ENCODE measurements at places on chromosomes 1 and 21.
A peak's percentile ranks its signal among the peaks of the same experiment; 100 is the strongest.

DNA sequence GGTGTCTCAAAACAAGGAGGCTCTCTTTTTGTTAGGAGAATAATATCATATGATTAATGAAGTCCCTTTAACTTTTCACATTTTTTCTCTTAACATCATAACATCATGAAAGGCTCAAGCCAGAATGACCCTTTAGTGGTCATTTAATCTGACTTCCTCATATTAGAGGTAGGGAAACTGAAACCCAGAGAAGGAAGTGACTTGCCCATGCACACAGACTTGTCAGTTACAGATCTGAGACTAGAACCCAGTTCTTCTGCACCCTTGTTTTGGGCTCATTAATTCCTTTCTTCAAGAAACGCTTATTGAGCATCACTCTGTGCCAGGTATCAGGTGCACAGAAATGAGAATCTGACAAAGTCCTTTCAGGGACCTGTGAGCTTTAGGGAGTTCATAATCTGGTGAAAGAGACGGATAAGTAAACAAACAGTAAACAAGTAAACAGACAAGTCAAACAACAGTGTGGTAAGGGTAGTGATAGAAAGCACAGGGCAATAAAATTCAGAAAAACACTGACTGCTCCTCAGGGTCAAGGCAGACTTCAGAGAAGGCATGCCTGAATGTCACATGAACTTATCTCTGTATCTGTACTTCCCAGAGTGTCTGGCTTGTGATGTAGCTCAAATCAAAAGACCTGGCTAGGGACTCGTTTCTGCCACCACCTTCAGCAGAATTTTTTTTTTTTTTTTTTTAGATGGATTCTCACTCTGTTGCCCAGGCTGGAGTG is 38.3 kb upstream of the OSBPL9 start:
- no peak for DNase-seq

- peak; percentile 64 for DNase-seq
Measured at GRCh38 chr1:24199291-24199900, 12.3 kb upstream of the IFNLR1 start.

DNA sequence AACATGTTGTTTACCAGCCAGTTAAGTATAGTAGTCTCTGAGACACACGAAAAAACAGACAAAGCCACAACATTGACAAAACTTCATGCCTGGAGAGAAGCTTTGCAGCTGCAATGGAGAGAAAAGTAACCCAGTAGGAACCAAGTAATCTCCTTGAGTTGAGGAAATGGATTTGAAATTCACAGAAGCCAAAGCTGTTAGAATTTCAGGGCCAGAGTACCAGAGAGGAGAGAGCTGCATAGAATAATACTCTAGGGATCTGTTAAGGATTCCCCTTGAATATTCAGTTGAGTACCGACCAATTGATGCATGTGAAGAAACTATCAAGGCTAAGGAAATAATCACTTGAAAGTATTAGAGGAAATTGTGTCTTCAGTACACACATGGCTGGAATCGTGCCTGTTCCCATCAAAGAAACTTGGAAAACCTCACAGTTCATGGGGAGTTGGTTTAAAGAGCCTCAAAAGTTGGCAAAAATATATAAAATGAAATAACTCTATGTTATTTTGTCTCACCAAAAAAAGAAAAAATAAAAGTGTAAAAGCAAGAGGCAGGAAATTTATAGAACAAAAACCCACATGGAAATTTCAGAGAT is 324.0 kb upstream of the NEGR1 start:
- no peak for DNase-seq

DNA sequence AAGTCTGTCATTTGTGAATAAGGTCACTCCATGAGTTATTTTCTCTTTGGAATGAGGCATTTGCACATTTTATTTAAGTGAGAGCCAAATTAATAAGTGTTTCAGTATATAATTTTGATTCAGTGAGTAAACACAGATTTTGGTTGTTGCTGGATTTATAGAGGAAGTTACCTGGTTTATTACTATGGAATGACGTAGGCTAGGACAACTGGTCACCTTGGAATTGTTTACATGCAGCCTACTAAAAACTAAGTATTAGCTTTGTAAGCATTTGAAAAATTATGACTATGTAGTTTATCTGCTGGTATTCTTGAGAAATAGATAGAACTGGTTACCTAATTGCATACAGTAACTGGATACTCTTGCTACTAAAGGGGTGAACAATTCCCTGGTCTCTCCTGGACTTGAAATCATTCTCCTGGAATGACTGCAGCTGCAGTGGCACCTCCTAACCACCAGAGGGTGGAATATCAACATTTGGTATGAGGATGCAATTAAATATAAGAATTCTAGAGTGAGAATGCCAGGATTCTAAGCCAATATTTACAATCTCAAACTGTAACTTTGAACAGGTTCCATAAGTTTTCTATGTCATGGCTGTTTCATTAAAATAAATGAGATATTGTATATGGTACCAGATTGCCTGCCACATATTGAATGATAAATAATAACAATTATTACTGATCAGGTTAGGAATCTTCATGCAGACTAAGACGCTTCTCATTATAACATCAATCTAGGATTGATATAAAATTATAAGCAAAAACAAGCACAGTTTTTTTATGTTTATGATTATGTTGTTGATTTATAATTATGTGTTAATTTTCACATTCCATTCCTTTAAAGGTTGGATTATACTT is 3.5 kb upstream of the KRTAP27-1 start:
- DNase-seq, result no peak

GRCh38 chr1:81114191-81114590 is 686.5 kb upstream of the ADGRL2 start:
- DNase-seq, result no peak

DNA sequence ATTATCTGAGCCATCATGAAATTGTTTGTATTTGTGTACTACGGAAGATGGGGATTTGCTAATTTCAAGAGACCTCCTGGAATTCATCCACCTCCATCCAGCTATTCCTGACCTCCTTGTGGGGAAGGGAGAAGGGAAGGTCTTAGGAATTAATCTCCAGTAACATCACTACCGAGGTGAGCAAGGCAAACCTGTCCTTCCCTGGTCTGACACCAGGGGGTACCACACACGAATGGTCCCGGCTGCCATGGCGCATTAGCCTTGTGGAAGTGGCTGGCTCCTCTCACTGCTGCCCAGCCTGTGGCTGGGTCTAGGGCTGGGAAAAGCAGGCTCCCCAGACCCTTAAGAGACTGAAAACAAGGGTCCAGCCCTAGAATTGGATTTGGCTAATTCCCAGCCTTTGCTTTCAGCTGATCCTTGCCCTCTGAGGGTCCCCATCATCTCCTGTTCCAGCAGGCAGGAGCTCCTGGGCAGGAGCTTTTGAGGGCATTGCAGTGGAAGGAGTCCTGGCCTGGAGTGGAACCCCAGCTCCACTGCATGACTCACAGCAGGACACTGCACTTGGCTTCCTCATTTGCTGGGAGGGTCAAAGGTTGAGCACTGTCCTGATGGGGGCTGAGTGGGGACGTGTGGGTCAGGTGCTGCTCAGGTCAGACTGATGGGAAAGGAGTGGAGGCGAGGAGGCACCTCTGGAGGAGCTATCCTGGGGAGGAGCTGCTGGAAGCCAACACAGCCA is 34.8 kb downstream of the RIMS3 start:
- no peak for DNase-seq

- no peak for DNase-seq
Measured at GRCh38 chr21:45335761-45336534, 48.3 kb upstream of the POFUT2 start.

DNA sequence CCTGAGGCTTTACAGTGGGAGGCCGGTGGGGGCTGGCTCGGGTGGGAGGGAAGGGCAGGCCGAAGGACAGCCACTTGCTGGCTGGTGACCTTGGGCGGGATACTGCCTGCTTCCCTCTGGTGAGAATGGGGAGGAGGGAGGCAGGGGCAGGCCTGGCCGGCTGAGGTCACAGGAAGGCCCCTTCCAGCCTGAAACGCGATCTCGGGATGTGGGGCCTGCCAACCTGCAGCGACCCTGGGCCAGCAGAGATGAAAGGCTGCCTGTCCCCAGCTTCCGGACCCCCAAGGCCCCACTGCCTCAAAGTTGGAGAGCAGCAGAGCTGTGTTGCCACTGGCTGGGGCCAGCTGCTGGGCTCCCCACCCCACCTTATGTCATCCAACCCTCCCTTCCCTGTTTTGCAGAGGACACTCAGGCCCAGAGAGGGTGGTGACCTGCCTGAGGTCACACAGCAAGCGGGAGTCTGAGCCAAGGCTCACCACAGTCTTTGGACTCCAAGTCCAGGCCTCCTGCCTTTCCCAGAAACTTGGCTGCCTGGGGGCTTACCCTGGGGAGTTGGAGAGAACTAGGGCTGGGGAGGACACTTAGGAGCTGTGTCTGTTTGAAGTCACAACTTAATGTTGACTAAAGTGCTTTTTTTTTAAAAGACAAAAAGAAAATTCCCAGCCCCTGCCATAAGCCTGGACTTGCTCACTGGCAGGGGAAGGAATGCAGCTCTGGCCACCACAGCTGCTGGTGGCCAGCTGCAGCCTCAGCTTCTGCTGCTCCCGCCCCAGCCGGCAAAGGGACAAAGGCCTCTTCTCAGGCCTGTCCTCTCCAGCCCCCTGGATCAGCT is 14.8 kb upstream of the WASF2 start:
- DNase-seq, result no peak

DNA sequence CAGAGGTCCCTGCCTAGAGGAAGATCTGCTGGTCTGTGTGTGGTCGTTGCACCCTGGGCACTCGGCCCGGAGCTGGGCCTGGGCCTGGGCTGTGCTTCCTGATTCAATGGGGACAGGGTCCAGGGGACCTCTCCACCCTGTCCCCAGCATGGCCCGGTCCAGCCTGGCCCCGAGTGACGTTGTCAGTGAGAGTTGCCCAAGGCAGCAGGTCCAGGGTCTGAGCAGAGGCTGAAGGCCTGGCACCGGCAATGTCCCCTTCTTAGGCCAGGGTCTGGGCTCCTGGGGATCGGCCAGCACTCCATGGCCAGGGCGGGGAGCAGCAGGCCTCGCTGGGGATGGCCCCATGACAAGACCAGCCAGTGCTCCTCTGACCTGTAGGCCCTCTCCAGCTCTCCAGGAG is 15.6 kb upstream of the PEX10 start:
- DNase-seq, result no peak

DNA sequence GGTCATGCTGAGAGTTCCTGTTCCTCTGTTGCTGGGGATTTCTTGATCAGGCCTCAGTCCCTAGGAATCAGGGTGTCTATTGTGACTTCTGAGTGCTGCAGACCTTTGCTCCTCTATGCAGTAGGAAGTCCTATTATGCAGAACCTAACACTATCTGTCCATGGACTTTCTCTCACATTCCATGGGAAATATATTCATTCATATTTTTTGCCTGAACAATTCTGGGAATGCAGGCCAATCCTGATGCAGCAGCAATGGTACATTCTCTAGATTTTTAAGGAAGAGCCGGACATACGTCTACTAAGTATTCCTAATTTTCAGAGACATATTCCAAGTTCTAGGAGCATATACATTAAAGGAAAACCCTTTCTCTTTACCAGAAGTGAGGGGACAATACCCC is 61.1 kb upstream of the C1orf87 start:
- no peak for DNase-seq

DNA sequence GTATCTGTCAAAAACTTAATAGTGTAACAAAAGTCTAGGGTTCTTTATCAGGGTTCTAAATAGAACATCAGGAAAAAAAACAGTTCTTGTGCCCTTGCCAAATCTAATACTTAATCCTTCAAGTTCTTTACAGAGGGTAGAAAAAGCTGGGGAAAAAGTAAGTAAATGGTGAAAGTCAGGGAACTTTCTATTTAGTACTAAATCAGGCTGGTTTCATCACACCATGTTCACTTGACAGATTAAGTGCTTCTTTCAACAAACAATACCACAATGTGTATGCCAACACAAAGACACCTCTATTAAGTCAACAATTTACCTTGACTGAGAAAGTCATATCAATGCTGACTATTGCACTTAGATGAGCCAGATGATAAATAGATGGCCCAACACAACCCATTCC is 9.7 kb downstream of the DBT start:
- no peak for DNase-seq

GRCh38 chr21:43767984-43768867 is 7.9 kb downstream of the CSTB start:
- DNase-seq, result no peak

- DNase-seq, result no peak
Measured at GRCh38 chr1:27689423-27690173, 17.6 kb upstream of the IFI6 start.

DNA sequence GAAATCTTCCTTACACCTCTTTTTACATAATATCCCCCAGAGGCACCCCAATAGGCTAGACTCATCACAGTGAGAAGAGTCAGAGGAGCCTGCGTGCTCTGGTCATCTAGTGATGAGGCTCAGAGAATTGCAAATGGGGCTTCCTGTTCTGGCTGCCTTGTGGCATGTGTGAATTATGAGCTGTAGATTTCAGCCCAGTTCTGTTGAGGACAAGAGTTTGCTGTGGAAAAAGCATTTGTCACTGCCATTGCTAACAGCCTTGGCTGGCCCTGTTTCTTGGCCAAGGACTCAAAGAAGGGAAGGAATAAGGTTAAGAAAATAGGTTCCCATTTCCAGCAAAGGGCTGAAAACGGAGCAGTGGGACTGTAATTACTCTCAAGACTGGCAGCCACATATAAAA is 30.7 kb downstream of the MRAP start:
- DNase-seq, result no peak

DNA sequence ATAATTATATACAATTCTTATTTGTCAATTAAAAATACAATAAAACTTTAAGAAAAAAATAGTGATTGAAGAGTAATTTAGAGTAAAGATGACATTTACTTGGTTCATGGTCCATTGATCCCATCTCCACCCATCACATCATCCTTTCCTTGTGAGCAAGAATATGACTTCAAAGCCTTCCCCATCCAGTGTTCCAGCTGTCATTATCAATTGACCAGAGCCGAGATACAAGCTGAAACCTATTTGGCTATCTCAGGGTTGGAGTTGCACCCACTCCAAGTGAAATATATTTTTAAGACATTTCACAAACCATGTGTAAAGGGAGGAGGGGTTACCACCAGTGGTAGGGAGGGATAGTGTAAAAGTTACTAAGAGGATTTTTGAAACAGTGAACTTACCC is 428.9 kb upstream of the C1orf87 start:
- DNase-seq, result no peak

DNA sequence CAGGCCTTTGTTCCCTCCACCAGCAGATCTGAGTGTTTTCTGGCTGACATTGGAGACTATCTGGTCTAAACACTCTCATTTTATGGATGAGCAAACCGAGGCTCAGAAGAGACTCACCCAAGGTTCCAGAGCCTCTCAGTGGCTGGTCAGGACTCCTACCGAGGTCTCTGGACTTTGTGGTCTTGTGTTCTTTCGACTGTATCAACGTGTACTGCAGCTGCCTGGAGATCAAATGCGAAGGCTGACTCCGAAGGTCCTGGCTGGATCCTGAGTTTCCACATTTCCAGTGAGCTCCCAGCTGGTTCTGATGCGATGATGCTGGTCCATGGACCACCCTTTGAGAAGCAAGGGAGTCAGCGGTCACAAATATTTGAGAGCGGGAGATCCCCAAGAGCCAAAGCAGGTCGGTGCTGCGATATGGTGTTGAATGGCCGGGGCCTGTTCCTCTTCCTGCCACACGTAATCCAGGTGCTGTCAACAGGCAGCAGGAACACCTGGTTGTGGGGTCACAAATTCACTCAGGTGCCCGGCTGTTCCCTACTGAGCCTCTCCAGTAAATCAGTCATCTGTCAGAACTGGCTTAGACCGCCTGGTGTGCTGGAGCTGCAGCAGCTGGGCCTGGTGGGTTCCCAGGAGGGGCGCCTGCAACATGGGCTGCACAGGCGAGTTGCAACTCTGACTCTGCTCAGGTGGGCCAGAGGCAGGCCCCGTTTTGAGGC is 94.8 kb upstream of the USP24 start:
- no peak for DNase-seq

- DNase-seq, result no peak
Measured at GRCh38 chr1:110671361-110671760, 3.4 kb downstream of the KCNA3 start.

Measured in activated gamma-delta T cell treated with anti-CD3 and anti-CD28 coated beads, Interleukin-2, amount 50 U/mL, for 16 hours (primary cell).